ENCODE measurements at places on chromosomes 1 and 21. TPM values are rescaled to one million over a fixed set of nuclear protein-coding genes. Genes with fewer than 3 reads are reported as not detected.

PSMB4 gene
- total RNA-seq = 454 TPM

FCGR3A gene
- total RNA-seq = not detected

FLG2 gene
- not detected for total RNA-seq

SLC16A1 gene
- total RNA-seq = 77.4 TPM

C1orf141 gene
- total RNA-seq = not detected

C1orf185 gene
- not detected for total RNA-seq

AMY1A gene
- not detected for total RNA-seq

UBE2U gene
- total RNA-seq = not detected

SPATA45 gene
- not detected for total RNA-seq

CELA3A gene
- not detected for total RNA-seq

DNA sequence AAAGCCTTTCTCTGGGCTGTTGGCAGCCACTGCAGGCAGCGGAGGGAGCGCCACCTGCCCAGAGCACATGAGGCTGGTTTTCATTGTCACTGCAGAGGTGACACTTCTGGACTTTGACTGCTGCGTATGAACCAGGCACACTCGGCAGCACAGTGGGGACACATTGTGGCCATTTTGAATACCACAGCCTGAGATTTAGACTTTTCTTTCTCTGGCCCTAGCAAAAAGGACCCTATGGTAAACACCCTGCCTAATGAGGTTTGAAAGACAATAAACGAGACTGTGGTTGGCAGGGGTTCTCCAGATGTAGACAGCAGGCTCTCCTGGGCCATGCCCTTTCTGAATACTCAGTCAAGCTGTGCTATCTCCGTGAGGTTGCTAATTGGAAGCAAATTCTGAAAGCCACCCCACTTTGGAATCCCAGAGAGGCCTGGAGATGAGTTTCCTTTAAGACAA, 12.0 kb upstream of the KCNE2 start:
- peak; percentile 7 for DNase-seq

DNA sequence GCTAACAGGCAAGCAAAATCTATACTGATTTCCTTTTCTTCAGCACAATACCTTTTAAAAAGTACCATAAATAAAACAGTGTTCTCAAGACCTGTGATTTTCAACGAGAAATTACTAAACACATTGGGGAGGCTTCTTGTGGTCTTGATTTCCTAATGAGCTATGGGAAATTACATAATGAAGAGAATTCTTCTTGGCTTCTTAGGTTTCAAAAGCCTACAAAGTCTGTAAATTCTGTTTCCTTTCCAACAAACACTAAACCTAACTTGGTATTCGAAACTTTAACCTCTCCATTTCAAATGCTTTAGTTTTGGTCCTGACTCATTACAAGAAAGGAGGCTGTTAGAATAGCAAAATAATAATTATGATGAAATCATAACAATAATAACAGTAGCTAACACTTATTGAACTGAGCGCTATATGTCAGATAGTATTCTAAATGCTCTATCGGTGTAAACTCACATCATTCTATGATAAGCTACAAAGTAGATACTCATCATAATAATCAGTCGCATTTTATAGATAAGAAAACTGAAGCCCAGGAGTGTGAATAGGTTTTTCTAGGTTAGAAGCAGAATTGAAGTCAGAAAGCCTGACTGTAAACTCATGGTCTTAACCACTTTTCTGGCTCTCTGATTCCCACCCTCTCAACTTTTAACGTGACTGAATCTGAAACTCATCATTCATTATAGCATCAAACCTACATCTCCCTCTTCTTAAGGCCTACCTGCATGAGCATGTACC, 486.7 kb downstream of the SMYD3 start:
- no peak for DNase-seq

- DNase-seq = no peak
Observed at GRCh38 chr1:3564921-3565831, 46.1 kb downstream of the MEGF6 start.

DNA sequence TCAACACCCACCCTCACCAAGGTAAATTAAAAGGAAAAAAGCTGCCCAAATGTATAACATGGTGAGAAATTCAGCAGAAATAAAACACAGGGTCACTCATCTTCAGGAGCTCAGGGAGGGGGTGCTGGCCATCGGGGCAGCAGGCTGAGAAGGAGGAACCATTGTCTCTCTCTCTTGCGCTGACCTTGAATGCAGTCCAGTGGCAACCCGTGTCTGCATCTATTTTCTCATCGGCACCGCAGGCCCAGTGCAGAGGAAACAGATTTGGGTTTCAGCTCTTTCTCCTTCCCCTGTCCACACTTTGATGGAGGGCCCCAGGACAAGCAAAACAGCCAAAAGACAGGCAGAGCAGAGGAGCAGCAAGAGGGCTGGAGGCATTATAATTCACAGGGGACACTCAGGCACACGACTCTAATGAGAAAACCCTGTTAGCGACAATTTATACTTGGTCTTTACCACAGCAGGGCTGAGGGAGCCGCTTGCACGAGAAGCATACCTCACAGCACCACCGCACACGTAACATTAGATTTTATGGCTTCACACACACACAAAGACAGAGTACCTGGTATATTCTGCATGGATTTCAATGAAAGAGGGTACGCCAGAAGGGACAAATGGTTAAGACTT, 18.6 kb downstream of the MKNK1 start:
- DNase-seq = no peak

DNA sequence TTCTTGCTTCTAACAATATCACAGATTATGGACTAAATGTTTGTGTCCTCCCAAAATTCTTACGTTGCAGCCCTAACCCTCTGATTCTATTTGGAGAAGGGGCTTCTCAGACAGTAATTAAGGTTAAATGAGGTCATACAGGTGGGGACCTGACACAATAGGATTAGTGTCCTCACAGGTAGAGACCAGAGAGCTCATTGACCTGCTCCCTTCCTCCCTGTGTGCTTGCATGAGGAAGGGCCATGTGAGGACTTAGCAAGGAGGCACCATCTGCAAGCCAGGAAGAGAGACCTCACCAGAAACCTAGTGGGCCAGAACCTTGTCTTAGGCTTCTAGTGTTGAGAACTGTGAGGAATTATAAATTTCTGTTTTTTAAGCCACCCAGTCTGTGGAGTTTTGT, 322.6 kb downstream of the SMYD3 start:
- no peak for DNase-seq

DNA sequence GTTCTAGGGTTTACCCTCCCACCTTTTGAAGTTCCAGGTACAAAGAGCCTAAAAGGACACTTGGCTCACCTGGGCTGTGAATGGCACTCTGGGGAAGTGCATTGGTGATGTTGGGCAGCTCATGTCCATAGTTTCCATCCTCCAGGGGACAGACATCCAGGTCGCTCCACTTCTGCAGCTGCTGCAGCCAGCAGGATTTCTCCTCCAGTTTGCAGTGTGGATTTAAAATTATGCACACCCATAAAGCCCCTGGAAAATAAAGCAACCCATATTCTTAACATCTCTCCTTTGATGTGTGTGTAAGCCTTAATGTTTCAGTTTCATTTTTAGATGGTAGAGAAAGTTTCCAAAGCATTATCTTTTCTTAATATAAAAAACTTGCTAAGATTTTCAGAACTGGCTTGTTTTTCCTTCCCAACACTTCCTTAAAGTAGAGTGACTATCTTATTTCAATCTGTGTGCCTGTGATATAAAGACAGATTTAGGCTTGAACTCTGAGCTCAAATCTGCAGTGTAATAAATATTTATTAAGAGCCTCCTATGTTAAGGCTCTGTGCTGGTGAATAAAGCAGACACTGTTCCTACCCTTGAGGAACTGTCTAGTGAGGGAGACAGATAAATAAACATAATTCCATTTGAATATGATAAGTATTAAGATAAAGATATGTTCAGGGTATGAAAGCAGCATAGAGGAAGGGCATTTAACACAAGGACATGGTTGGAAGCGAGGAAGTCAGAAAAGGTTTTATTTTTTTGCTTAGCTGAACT, 39.1 kb downstream of the UROD start:
- DNase-seq = no peak

- peak; percentile 6 for DNase-seq
Observed at GRCh38 chr1:41850029-41850428, 68.7 kb downstream of the HIVEP3 start.

GRCh38 chr1:47938520-47938919, 58.7 kb downstream of the TRABD2B start:
- no peak for DNase-seq

DNA sequence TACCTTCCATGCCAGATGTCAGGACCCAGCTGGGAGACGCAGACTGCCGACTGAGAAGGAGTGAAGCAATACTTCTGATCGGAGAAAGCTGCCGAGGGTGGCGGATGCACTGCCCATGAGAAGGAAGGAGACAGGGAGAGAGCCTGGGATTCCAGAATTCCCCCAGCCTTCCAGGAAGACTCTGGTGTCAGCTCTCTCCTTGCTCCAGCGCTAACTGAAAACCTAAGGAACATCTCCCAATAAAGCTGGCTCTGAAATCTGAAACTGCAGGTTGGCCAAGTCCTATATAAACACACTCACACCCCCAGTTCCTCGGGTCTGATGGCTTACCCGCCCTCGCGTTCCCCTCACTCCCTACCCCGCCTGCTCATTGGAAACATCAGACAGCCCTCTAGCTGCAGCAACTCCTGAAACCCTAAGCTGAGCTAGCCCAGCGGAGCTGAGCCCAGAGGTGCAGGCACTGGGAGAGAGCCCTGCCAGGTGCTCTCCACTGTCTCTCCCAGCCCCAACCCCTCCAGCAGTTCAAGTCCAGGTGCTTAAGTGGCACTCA, 52.3 kb downstream of the PLEKHA6 start:
- DNase-seq = no peak

GRCh38 chr1:147631839-147632238, 38.5 kb downstream of the ACP6 start:
- no peak for DNase-seq

- DNase-seq = no peak
Observed at GRCh38 chr1:149962736-149963135, 26.1 kb upstream of the MTMR11 start.

- DNase-seq = peak; percentile 60
Observed at GRCh38 chr1:207077470-207078377, 10.9 kb upstream of the C4BPB start.

DNA sequence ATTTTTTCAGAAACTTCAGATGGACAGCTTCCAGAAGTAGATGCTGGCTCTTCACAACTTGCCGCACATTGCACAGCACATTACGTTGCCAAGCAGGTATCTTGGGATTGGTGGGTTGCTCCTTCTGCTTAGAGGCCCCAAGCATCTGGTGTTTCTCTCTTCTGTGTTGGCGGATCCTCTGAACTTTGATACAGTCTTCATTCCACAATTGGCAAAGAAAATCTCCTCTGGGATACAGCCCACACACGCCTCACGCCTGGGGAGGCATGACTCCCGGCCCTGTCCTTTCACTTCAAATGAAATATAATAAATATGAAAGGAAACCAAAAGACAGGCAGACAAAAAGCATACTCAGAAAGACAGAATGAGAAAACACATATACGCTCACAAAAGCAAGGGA, 72.3 kb upstream of the PPP2R5A start:
- DNase-seq = no peak

GRCh38 chr1:207651583-207651982, 6.7 kb downstream of the CR1L start:
- DNase-seq = no peak

DNA sequence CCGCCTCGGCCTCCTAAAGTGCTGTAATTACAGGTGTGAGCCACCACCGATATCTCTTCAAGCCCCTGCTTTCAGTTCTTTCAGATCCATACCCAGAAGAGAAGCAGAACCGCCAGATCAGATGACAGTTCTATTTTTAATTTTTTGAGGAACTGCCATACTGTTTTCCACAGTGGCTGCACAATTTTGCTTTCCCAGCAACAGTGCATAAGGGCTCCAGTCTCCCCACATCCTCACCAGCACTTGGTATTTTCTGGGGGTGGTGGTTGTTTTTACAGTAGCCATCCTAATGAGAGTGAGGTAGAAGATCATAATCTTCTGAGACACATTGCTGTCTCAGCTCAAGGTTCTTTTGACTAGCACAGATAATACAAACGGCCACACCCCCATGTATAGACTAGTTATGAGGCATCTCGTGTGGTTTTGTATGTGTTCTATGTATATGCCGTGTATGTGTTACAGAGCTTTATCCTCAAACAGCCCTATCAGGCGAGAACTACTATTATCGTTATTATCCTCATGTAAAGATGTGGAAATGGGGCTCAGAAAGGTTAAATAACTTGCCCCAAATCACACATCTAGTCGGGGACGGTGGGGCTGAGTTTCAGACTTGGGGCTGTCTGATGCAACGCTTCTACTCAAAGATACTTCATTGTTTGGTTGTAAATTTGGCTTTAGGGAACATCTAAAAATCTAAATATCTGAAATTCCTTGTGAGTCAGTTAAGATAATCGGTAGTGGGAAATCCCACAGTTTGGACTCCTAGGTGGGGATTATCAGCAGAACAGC, 12.0 kb downstream of the FHAD1 start:
- DNase-seq = no peak

All from activated T-helper 1 cell treated with anti-CD3 and anti-CD28 coated beads, Interleukin-12 subunit alpha, Interleukin-12 subunit beta, Interleukin-2, Interleukin-4 antibody, amounts not matched to agents 30 ng/mL and 10 ng/mL and 1 ng/mL, durations not matched to agents 14 hours and 24 hours and 36 hours (primary cell).